ENCODE measurements at places on chromosomes 11 and 22.

GRCh38 chr11:129375751-129376657 is at the start of gene BARX2:
BARX2 (plus strand) TSS chr11:129375848; CDS start chr11:129376036, 188 bp downstream.
- no peak for DNase-seq

- no peak for DNase-seq
Observed at GRCh38 chr22:27075028-27075678, 417.8 kb downstream of the MIAT start.

DNA sequence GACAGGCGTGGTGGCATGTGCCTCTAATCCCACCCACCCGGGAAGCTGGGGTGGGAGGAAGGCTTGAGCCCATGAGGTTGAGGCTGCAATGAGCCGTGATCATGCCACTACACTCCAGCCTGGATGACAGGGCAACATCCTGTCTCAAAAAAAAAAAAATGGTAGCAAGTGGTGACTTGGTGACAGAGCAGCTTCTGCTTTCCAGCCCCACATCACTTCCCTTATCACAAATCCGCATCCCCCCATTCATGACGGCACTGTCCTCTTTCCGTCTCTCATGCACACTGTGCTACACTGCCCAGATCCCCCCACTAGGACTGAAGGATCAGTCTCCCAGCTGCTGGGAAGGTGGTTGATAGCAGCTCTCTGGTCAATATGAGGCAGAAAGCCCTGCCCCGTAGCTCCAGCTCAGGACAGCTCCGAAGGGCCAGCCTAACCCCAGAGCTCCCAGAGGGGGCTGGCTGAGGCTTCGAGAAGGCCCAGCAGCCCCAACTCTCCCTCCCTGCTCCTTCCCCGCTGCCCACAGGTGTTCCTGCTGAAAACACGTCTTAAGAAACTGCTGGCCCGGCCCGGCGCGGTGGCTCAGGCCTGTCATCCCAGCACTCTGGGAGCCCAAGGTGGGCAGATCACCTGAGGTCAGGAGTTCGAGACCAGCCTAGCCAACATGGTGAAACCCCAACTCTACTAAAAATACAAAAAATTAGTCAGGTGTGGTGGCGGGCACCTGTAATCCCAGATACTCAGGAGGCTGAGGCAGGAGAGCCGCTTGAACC is 15.9 kb downstream of the PGA5 start:
- DNase-seq, result no peak

DNA sequence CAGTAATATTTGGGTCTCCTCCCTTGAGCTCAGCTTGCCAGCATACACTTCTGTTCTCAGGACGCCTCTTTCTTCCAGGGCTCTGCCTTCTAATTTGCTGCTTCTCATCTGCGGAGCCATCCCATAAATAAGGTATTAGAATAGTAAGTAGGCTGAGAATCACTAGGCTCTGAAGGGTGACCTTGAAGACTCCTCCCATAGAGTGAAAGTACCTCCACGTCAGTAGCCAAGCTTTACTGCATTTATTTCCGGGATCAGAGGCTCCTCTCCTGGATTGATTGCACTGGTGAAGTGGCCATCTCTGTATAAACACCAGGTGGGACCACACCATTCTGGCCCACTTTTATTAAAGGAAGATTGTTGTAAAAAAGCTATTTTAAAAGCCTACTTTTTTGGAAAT is 315.5 kb downstream of the FAT3 start:
- no peak for DNase-seq

- DNase-seq, result no peak
Observed at GRCh38 chr22:42814215-42814614, 42.9 kb downstream of the ARFGAP3 start.

- DNase-seq, result no peak
Observed at GRCh38 chr11:61072316-61073109, 29.8 kb upstream of the CD5 start.

DNA sequence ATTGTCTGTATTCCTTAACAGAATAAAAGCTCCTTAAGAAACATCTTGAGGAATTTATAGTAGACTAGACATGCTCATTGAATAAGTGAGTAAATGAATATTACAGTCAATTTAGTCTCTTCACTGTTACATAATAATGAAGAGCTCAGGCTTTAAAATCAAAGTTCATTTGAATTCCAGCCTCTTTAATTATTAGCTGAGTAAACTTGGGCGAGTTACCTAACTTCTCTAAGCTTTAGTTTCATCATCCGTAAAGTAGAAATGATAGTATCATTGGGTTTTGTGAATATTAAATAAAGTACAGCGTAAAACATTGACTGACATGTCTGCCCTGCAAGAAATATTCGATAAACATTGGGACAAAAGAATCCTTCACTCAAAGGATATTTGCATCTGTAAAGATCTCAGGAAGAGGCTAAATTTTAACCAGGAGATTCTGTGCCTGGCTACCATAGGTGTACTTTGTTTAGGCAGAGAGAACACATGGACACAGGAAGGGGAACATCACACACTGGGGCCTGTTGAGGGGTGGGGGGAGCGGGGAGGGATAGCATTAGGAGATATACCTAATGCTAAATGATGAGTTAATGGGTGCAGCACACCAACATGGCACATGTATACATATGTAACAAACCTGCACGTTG is 15.2 kb upstream of the BBOX1 start:
- DNase-seq, result no peak

GRCh38 chr22:44741929-44742328 is 10.4 kb upstream of the ARHGAP8 start:
- no peak for DNase-seq

- DNase-seq, result no peak
Observed at GRCh38 chr22:25748704-25749103, 6.7 kb downstream of the MYO18B start.

DNA sequence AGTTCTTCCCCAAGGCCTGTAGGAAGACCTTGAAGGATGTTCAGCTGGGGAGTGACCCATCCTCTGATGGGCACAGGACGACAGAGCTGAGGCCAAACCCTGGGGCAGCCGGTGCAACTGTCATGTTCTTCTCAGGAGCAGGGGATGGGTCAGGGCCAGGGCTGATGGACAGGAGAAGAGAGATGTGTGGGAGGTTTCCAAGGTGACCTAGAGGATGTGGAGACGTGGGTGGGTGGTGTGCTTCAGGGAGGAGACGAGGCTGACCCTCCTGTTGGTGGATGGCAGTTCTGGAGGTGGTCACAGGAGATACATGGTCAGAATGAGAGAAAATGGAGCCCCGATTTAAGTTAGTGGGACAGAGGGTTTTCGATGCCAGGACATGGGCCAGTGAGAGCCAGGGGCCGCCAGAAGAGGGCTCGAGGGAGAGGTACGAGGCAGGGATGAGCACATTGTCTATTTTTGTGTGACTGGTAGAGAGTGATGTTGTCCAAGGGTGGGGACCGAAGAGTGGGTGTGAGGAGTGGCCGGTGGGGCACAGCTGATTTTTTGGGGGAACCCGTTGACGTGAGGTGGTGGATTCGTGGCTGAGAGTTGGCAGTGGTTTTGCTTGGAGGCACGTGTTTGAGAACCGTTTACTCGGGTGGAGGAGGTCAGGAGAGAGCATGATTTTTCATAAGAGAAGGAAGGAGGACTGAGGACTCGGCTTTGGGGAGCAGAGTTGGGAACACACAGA is 14.6 kb downstream of the TBC1D22A start:
- DNase-seq, result no peak

DNA sequence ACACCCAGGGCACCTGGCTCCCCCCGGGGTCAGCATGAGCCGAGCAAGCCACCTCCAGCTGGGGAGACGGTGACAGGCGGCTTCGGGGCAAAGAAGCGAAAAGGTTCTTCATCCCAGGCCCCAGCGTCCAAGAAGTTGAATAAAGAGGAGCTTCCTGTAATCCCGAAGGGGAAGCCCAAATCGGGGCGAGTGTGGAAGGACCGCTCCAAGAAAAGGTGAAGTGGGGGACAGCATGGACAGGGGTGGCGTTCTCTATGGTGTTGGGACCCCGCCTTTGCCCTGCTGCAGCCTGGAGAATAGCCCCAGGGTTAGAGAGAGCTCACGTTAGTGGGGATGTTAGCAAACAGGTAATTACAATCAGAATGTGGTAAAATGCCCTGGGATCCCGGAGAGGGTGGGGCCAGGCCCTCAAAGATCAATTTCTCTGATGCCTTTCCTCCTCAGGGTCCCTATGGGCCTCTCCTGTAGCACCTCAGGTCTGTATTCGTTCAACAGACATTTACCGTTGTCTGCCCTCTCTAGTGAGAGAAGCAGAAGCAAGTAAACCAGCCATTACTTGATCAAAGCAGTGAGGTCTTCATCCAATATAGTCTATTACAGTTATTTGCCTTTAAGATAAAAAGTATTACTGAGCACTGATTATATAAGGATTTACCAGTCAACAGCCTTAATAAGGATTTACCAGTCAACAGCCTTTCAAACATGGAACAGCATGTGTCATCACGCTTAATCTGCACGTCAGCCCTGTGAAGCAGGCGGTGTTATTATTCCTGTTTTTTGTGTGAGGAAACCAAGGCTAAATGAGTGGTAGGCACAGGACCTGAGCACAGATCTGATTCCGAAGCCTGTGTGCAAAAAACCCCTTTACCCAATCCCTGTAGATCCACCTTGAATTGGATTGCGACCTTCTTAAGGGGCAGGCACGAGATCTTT is 1.0 kb downstream of the CCDC86 start:
- DNase-seq, result no peak

- peak; percentile 53 for DNase-seq
Observed at GRCh38 chr11:64745189-64745520, 1.2 kb upstream of the RASGRP2 start.

DNA sequence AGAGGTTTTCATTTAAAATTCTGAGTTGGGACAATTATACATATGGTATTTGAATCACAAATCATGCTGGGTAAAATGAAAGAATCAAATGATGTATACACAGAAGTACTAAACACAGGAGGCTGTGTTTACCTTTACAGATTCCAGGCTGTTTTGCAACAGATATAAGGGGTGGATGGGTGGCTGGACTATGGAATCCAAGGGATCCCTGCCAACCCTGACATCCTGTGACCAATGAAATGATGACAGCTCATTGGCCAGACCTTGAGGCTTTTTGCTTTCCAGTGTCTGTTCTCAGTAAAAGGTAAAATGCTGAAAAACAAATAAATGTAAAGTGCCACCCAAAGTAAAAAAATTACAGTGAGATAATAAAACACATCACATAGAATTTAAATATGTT is 3.3 kb upstream of the DDI1 start:
- no peak for DNase-seq

GRCh38 chr11:15334766-15335165 is 220.0 kb downstream of the INSC start:
- DNase-seq, result no peak

- no peak for DNase-seq
Observed at GRCh38 chr22:21857481-21857914, 9.9 kb downstream of the MAPK1 start.

- no peak for DNase-seq
Observed at GRCh38 chr22:36951746-36952145, 38.3 kb downstream of the CSF2RB start.

DNA sequence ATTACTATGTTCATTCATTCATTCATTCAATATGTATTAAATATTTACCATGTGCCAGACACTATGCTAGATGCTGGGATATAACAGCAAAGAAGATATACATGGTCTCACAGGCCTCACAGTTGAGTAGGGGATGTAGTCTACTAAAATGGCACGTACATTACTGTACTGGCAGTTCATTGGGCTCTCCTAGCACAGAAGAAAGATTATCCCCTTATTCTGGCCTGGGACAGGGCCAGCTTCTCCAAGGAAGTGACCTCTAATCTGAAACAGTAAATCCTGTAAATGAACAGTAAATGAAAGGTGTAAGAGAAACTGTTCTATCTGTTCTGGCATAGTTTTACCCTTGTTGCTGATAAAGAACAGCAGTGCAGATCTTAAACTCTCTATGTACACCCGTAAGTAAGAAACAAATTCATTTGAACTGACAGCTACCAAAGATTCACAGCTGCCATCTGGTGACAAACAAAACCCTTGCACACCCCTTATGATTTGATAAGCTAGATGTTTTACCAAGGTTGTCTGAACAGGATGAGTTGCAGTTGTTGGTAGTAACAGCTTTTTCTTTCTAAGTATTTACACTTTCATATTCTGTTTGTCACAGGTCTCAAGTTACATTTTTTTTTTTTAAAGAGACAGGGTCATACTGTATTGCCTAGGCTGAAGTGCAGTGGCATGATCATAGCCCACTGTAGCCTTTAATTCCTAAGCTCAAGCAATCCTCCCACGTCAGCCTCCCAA is 263.1 kb downstream of the TMEM135 start:
- DNase-seq, result no peak

DNA sequence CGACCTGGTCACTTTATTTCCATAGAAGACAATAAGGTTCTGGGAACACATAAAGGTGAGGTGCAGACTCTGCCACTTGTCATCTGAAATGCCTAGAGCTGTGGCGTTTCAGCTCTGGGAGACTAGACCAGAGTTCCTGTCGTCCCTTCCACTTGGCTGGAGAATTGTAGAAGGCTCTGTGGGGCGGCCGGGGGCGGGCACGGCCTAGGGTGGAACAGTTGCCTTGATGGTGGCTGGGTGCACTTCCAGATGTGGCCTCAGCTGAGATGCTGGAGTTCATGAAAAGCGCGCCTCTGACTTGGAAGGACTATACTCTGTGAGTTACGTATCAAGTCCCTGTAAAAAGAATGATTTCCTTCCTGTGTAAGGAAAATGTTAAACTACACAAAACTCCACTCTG is 16.8 kb downstream of the TRMU start:
- DNase-seq, result no peak

- no peak for DNase-seq
Observed at GRCh38 chr11:119933584-119933983, 204.3 kb downstream of the TRIM29 start.

- no peak for DNase-seq
Observed at GRCh38 chr11:34349882-34350281, 7.9 kb downstream of the ABTB2 start.

- no peak for DNase-seq
Observed at GRCh38 chr11:45182902-45183301, 36.5 kb downstream of the PRDM11 start.

- no peak for DNase-seq
Observed at GRCh38 chr11:117410238-117410637, 82.6 kb downstream of the CEP164 start.

- no peak for DNase-seq
Observed at GRCh38 chr11:73113426-73113825, 28.7 kb downstream of the FCHSD2 start.

Measured in stimulated activated CD8-positive, alpha-beta memory T cell treated with anti-CD3 and anti-CD28 coated beads, Interleukin-15, amount 100 ng/mL, for 1 hour (primary cell).